ENCODE measurements at places on chromosomes 16 and 17. TPM values are rescaled to one million over a fixed set of nuclear protein-coding genes. Genes with fewer than 3 reads are reported as not detected.

DNA sequence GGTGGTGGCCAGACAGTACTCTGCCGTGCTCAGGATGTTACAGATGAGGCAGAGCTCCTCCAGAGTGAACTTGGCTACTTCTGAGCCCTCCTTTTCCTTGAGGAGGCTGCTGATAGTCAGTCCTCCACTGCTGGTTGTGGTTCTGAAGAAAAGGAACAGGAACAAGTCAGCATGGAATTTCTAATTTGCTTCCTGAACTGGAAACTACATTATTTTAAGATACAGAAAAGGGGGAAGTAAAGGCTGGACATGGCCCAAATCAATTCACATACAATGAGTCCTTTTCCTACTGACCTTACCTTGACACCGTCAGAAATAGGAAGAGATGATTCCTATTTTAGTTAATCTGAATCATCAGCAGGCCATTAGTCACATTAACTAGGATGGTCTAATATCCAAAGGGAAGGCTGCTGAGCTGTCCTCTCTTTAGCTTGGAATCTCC, 154.2 kb downstream of the VPS53 start:
- peak overlapping the region; percentile 53 for H3K27ac ChIP-seq
- no peak for DNase-seq
- peaks cover 28% of the 10 kb centered on the region for H3K36me3 ChIP-seq
- no peak overlapping the region for H3K4me3 ChIP-seq
- H3K4me1 ChIP-seq, result no peaks in the 10 kb centered on the region
- H3K27me3 ChIP-seq, result no peaks in the 10 kb centered on the region

Gene MBTPS1
- polyA plus RNA-seq, result 32.8 TPM

Gene TUBB3
- polyA plus RNA-seq, result 1.8 TPM

GRCh38 chr16:66199189-66199588, 167.3 kb upstream of the CDH5 start:
- no peaks in the 10 kb centered on the region for H3K36me3 ChIP-seq
- no peak for DNase-seq
- H3K4me3 ChIP-seq, result no peak overlapping the region
- no peaks in the 10 kb centered on the region for H3K27me3 ChIP-seq

Gene TAX1BP3
- polyA plus RNA-seq, result 62.7 TPM

DNA sequence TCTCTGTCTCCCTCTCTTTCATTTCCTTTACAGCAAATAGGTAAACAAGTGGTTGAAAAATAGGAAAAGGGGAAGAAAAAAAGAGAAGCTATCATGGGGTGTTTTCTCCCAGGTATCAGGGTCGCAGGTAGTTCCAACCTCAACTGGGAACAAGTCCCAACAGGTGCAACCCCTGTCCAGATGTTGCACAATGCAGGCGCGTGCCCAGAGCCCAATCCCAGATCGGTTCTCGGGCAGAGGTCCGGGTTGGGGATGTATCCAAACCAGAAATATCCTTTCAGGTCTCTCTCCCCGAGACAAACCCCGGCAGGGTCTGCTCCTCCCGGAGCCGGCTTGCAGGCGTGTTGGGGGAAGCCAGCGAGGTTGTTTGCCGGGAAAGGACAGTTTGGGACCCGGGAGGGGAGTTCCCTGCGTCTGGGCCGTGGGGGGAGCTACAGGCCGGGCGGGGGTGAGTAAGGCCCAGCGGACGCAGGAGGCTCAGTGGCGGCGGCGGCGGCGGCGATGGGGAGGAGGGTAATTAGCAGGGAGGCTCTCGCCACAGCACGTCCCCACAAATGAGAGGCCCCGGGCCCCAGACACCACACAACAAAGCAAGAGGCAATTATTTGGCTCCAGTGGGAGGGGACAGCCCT, 21.2 kb upstream of the SP6 start:
- H3K4me1 ChIP-seq, result no peaks in the 10 kb centered on the region
- H3K4me3 ChIP-seq, result no peak overlapping the region
- H3K27me3 ChIP-seq, result peaks cover 5% of the 10 kb centered on the region
- H3K36me3 ChIP-seq, result no peaks in the 10 kb centered on the region
- DNase-seq, result no peak
- no peak overlapping the region for H3K27ac ChIP-seq

Gene CDK5R1
- 5.1 TPM for polyA plus RNA-seq

Gene SMTNL2
- polyA plus RNA-seq, result 0.42 TPM

DNA sequence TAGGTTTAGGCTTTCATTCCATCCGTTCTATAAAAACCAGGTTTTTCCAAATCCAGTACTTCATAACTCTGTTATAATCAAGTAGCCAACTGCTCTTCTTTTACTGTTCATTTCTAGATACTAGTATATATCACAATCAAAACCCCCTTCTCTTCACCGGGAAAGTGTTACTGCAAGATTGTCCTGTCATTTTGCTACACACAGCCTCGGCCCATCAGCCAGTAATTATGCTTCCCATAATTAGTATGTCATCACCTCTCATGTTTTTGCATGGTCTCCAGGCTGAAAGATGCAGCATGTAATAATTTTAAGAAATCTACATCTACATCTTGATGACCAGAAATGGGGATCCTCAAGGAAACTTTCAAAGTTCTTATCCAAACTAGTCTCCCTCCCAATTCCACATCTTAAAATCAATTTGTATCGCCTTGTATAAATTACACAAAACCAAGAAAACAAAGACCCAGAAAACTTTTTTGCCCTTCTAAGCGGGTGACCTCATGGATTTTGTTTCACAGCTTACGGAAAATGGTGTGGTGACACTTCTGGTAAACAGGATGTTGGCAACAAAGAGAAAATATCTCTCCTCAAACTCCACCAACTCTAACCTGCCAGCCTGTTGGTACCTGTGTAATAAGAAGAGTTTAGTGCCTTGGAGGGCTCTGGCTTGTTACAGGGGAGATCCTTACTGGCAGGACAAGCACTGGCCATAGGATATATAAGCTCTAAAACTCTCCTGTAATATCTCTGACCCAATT, 9.3 kb downstream of the TACO1 start:
- H3K36me3 ChIP-seq, result no peaks in the 10 kb centered on the region
- no peak overlapping the region for H3K4me3 ChIP-seq
- no peak overlapping the region for H3K27ac ChIP-seq
- no peaks in the 10 kb centered on the region for H3K27me3 ChIP-seq
